ENCODE measurements at places on chromosomes 11 and 22. TPM values are rescaled to one million over a fixed set of nuclear protein-coding genes. Genes with fewer than 3 reads are reported as not detected.

GRCh38 chr11:94895971-94896370 lies 77.4 kb downstream of the CWC15 start:
- DNase-seq: no peak

GRCh38 chr11:102546427-102546826 lies 15.9 kb upstream of the MMP7 start:
- no peak for DNase-seq

DNA sequence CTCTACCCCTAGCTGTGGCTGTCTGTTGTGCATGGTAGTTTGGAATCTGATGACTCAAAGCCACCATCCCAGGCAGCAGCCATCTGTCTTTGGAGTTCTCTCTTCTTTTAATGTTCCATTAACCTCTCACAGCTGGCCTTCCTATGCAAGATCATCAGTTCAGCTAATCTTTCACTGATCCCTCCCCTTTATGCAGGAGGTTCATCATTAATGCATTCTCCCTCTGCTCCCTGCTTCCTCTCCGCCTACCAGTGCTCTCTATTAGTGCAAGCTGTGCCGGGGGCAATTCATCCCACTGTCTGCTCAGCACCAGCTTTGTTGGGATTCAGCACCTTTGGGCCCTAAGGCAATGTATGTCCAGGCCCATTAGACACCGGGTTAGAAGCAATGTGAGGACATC lies 413.0 kb upstream of the LRRC4C start:
- no peak for DNase-seq

GRCh38 chr11:23127706-23128105 lies 267.4 kb upstream of the CCDC179 start:
- DNase-seq: no peak

DNA sequence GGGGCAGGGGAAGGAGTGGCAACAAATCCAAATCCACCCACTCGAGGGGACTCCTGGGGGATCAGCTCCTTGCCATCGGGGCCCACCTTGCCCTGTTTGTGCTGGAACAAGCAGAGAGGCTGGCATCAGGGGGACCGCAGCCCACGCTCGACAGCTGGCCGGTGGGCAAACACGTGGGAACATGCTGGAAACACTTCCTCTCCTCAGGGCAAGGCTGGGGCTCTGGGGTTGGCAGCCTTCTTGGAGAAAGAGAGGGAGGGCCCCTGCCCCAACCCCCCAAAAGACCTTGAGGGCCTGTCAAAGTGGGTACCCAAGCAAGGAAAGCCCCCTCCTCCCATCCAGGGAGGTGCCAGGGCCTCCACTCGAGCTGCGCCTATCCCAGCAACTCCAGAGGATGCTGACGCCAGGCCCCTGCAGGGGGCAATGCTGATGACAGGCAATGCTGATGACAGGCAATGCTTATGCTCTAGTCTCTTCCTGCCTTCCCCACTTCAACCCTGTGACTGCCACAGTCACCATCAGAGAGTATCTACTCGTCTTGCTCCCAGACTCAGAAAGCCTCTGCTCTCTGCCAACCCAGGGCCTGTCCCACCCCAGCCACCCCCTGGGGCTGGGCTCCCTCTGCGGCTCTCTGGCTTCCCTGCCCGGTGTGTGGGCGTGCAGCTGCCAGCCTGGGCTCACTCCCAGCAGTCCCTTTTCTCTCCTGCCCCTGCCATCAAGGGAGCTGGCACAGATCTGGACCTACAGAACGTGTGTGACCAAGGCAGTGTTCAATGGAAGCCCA lies 6.0 kb downstream of the ESS2 start:
- no peak for DNase-seq

- no peak for DNase-seq
Measured at GRCh38 chr22:46931414-46931813, 169.0 kb downstream of the TBC1D22A start.

Gene OMP
- not detected for total RNA-seq

DNA sequence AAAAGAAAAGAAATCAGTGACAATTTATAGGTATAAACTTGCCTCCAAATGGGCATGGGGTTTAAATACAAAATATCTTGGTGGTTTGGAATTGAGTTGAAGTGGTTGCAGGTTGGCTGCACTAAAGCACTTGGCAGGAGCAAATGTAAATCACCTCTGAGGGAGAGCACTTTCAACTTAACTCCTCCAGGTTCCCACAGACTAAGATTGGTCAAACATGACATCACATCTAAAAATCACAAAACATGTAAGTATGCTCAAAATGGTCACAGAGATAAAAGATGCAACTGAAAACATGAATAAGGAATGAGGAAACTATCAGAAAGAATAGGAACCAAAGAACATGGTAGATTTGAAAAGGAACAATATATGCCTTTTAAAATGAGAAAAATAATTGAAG lies 12.3 kb upstream of the SHANK3 start:
- no peak for DNase-seq

- DNase-seq: no peak
Measured at GRCh38 chr22:32063701-32064100, 20.6 kb downstream of the SLC5A1 start.

DNA sequence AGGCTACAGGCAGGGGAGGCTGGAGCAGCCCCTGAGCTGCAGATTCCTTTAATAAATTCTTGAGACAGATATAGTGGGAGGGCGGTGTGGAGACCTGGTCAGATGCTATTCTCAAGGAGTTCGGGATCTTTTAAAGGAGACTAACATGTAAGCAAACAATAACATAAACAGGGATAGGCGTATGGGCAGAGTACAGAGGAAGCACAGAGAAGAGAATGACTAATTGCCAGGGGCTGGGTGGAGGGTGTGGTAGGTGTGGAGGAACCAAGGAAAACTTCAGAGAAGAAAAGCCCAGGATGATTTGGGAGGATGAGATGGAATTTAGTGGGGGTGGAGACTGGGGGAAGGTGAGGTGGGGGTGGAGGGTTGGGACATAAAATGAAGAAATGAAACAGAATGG lies 9.7 kb upstream of the HEPHL1 start:
- DNase-seq: no peak

Gene ARHGAP20
- 0.08 TPM for total RNA-seq

DNA sequence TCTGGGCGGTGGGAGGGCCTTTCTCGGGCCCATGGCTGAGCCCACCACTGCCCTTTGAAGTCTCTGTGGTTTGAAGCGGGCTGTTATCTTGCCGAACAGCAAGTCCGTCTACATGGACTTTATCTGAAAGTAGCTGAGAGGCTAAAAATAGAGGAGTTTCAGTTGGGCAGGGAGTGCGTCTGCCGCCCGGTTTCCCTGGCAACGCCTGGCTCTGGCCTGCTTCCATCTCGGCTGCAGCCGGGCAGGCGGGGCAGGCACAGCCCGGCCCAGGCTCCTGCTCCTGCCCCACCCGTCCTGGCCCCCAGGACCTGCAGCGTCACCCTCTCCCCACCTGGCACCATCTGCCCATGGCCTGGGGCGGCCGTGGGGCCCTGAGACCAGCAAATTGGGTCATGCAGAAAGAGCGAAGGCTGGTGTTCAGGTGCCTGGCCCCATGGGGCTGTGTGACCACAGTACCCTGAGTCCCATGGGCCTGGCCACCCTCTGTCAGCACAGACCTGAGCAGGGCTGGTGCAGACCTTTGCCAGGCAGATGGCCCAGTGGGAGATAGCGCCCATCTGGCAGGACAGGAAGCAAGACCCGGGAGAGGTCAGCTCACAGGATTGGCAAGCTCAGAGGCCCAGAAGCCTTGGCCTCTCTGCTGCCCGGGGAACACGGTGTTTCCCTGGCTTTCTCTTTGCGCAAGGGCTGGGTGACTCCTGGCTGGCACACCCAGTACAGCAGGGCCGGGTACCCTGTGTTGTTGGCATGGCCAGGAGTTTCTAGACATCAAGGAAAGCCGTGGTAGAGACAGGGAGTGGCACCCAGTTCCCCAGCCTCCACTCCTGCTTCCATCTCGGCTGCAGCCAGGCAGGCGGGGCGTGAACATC lies 79.1 kb upstream of the KCNQ1OT1 start:
- peak; percentile 2 for DNase-seq

DNA sequence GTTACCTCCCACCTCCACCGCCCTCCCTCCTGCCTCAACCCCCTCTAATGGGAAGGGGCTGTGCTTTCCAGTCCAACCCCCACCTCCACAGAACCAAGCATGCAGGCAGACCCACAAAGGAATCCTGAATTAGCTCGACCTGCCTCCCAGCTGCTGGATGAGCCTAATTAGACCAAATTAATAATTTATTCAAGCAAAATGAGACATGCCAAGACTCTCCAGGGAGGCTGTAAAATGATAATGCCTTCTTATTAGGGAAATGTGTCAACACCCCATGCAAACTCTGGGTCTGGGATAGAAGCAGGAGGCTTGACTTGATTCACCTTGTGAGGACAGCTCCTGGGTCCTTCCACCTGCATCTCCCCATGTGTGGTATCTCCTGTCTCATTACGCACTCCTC lies 59.4 kb upstream of the HMGXB4 start:
- no peak for DNase-seq

DNA sequence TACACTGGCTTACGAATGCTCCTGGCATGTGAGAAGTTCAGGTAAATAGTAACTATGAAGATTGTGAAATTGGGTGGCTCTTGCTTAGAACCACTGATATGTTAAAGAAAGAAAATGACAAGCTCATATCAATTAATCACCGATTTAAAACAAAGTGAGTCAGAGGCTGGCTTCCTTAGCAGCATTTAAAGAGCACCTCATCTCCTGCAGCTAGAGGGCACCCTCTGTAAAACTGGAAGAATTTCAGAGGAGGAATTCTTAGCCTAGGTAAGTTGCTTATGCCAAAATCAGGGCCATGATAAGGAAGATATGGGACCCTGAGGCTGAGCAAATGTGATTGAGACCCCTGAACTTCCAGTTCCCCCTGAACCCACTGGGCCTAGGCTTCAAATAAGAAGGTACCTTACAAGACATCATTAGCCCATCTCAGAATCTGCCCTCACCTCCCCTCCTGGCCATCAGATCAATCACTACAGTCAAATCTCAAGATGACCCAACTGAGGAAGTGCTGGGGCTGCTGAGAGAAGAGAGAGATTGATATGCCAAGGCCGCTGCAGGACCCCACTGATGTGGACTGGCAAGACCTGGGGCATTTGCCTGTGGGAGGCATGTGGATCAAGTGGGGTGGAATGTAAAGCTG lies 8.6 kb upstream of the CD3E start:
- peak; percentile 45 for DNase-seq

Gene TRIM51
- total RNA-seq: not detected

DNA sequence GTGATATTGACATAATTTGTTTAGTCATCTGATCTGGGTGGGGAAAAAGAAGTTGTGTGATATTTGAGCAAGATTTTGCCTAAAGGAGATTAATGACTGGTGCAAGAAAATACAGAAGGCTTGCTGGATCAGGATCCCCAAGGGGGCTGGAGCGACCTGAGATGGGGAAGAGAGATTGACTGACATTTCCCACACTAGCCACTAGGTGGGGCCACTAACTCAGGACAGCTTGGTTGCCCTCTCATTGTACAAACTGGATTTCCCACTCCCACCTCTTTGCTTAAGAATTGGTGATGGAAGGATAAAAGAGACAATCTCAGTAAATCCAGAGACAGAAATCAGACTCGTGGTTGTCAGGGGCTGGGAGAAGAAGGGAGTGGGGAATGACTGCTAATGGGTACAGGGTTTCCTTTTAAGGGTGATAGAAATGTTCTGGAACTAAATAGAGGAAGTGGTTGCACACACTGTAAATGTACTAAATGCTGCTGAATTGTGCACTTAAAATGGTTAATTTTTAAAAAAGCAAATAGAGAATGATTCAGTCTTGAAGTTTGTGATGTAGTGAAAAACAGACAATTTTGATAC lies 50.7 kb downstream of the CTTN start:
- no peak for DNase-seq

Gene ADM2
- total RNA-seq: 9.4 TPM
